ENCODE measurements at places on chromosomes 4 and X. TPM values are rescaled to one million over a fixed set of nuclear protein-coding genes. Genes with fewer than 3 reads are reported as not detected.

MGARP gene
- total RNA-seq = 0.25 TPM

MAGEA3 gene
- not detected for total RNA-seq

MMAA gene
- 8.7 TPM for total RNA-seq

CLNK gene
- total RNA-seq = not detected

SYNPO2 gene
- 1.4 TPM for total RNA-seq

TRIM60 gene
- total RNA-seq = not detected

DNA sequence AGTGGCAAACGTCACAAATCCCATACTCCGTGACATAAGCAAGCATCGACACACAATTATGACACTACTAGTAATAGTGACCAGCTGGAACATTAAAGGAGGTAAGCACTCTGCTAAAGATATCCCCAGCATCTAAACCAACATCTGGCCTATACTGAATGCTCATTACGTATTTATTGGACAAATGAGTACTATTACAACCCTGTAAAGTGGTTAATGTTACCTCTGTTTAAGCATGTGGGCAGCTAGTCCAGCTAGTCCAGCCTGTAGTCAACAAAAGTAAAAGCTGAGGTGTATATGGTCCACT, 419 bp upstream of the RPGR start:
- no peak for DNase-seq

- DNase-seq = no peak
Measured at GRCh38 chrX:46152756-46153155, 392.5 kb downstream of the ZNF674 start.

GRCh38 chrX:135424469-135424868, 2.7 kb downstream of the SMIM10L2A start:
- DNase-seq = no peak

GRCh38 chrX:70878902-70879301, 29.6 kb downstream of the TEX11 start:
- peak; percentile 15 for DNase-seq

GRCh38 chr4:99852199-99852749, 35.6 kb downstream of the DAPP1 start:
- no peak for DNase-seq

DNA sequence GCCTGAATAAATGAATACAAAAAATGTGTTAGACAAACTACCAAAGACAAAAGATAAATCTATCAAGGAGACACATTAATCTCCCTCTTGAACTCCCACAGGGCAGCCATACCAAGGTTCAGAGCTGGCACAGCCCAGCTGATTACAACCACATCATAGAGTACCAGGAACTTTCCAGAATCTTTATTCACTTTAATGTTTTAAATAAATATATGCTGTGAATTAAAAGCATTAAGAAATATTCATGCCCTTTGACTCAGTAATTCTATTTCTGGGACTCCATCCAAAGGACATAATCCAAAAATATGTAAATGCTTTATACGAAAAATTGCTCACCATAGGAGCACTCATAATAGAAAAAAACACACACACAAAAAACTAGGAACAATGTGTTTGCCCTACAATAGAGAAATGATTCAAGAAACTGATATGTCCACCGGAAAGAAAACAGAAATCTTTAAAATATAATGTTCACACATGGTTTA, 126.0 kb downstream of the LDB2 start:
- DNase-seq = no peak

DNA sequence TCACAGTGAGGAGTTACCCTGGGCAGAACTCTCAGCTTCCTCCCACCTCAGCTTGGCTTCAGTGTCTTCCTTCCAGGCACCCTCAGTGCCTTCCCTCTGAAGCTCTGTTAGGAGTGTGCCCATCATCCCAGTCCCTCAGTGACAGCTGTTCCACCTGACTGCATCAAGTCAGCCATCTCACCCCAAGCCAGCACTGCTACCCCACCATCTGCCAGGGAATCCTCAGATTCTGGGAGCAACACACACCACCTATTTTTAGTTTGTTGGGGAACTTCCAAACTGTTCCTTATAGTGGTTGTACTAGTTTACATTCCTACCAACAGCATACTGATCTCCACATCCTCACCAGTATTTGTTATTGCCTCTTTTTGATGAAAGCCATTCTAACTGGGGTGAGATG, 182.9 kb downstream of the RELL1 start:
- no peak for DNase-seq

DNA sequence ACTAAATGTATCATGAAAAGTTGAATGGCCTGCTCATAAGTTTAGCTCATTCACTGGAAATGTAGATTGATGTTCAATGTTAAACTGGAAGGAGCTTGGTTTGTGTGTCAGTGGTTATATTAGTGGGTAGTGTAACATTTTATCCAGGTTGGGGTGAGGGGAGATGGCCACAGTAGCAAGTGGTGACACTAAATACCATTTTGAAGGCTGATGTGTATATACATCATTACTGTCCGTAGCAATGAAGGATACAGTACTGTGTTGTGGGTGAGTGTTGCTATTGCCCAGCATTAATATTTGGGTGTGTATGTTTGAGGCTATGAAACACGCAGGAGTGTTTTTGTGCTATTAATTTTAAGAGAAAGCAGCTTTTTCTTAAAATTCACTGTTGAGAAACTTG, 6.3 kb downstream of the HMGB3 start:
- no peak for DNase-seq

GRCh38 chr4:92969650-92970379, 666.0 kb downstream of the GRID2 start:
- DNase-seq = no peak

DNA sequence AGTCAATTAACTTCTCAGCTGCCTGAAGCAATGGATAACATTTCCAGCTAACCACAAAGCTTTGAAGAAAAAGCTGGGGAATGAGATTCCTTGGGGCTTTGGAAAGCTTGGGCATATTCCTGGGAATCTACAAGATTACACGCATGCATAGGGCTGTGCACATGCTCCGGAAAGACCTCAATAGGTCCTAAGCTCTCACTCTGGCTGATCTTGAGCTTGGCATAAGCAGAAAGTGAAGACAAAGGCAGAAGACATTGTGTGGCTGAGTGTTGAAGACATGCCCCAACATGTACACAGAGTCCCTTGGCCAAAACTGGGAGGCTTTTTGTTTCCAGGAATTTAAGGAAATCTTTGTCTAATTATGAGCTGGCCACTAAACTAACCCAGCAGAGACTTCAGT, 31.2 kb downstream of the ATG4A start:
- DNase-seq = no peak

- DNase-seq = no peak
Measured at GRCh38 chr4:16083241-16084191, at the start of gene PROM1. Gene PROM1 (minus strand): TSS chr4:16084023. CDS start chr4:16075906, 8,117 bp downstream.

- no peak for DNase-seq
Measured at GRCh38 chr4:167897116-167897515, 195.2 kb upstream of the ANXA10 start.

DNA sequence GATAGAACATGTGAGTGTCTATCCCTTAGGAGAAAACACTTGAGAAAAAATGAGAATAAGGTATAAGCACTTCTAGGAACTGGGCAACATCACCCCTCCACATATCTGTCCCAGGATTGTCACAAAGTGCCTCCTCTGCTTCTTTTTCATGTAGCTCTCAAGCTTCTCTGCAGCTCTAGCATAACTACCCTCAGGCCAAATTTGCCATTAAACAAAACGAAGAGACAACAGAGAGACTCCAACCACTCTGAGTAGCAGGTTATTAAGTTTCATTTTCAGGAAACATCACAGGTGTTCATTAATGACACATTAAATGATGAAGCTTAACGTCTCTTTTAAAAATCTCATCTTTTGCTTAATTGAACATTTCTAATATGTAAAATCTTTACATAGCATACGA, 580.0 kb downstream of the GALNTL6 start:
- DNase-seq = no peak

DNA sequence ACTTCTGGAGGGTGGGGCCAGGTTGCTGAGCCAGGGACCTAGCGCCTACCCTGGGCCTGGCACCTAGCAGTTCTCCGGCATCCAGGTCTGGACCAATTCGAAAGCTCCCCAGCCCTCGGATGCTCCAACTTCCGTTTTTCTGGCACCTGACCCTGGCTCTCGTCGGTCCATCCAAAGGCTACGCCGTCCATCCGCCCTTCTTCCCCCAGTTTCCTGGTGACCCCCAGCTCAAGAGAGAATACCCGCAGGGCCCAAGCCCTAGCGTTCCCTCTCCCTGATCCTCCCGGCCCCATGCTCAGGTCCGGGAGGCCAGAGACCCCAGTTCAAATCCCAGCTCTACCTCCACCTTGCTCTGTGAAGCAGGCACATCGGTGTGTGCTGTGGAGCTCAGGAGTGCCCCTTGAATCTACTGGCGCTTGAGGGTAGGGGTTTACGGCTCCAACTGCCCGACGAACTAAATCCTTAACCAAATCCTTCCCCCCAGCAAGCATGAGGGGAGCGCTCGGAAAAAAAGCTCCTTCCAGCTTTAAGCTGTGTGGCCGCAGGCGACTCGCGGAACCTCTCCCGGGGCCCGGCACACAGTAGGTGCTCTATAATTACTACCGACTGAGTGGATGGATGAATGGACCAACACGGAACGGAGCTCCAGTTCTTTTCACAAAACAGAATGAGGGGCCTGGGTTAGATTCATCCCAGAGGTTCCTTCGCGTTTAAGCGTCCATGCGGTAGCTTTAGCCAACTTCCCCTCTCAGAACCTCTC, 1.1 kb downstream of the CRMP1 start:
- no peak for DNase-seq

DNA sequence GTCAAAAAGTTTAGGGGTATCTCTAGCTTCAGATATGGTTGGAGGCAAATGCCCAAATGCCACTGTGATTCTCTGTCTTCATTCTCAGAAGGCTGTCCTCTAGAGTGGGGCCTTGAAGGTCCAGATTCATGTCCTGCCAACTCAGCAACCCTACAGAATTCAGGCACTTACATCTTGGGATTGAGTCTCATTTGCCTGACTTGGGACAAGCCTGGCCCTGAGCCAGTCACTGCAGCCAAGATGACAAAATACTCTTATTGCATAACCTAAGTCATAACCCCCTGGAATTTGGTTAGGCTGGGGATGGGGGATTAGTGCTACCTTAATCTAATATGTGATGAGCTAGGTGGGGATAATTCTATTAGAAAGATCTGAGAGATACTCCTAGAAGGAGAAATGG, 100.5 kb downstream of the AREG start:
- DNase-seq = no peak

DNA sequence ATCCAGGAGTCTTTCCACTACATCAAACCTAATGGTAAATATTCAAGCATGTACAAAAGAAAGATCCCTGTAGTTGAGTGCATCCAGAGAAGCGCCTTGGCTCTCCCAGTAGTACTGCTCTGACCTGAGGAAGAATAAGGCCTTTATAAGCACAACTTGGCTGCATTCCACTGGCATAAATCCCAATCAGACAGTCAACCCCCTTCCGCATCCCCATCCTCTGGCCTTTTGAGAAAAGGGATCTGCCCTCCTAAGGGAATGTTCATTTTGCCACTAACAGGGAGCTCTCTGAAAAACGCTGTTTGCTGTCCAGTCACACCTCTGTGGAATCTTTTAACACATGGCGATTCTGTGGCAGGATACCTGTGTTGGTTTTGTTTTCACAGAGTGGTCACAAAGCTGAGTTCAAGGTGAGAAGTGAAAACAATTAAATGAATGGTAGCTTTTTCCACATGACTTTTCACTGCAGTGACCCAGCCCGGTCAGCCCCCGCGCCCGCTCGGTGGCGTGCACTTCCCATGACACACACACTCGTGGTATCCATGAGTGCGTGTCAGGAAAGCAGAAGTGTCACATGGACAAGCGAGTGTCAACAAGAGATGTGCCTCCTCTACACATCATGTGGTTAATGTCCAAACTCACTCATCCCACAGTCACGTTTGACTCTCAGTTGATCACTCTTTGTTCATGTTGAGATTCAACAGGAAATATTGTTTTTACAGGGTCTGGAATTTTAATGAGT, 112.2 kb upstream of the ENPP6 start:
- DNase-seq = no peak

GRCh38 chr4:40289366-40290188, 45.6 kb upstream of the CHRNA9 start:
- no peak for DNase-seq

GRCh38 chr4:186297013-186297645, 31.1 kb downstream of the F11 start:
- DNase-seq = no peak

GRCh38 chr4:81756973-81757372, 285.3 kb upstream of the RASGEF1B start:
- DNase-seq = no peak

DNA sequence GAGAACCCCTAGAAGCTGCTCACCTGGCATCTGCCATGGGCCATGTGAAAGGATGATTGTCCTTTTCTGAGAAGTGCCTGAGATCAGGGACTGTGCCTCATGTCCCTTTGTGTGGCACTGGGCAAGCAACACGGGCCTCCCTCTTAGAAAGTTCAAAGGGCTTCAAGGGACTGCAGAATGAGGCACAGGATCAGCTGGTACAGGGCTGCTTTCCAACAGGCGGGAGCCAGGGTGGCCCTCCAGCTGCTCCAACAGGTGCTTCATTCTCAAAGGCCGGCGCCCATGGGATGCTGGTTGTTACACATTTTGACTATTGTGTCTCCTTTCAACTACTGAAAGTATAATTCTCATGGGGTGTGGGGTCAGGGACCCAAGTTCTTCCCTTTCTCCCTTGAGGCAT, 114.7 kb downstream of the ENPP6 start:
- DNase-seq = no peak

DNA sequence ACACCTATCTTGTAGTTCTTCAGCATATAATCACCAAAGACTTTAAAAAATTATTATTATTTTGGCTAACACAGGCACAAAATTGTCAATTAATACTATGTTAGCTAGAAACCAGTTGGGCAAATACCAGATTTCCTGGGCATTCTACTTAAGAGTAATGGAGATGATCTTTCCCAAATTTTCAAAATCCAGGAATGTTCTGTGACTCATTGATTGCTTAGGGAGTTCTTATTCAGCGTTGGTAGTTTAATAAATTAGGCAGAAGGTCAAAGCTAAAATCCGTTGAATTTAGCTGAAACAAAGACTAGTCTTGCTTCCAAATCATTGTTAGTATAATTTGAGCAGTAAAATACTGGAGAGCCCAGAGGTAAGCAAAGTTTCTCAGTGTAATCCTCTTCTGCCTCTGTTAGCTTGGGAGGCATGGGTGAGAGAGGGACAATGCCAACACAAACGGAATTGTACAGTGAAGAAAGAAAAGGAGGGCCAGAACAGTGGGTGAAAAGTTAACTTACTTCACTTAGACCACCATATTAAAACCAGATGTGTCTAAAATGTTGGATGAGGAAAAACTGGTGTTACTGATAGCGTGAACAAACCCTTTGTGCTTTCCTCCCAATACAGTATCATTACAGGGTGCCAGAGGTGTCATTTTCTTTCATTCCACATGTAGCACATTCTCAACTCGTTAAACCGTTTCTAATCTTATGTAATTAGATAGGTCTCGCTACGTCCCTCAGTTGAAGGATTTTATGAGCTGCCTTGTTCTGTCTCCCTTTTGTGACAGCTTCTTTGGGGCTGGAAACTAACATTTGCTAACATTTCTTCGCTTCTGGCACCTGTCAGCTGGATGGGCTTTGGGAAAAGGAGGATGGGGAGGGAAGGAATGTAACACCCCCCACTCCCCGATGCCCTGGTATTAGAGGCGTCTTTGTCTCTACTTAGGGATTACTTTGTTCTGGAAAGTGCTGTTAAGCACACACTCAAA, 87.4 kb upstream of the CITED1 start:
- no peak for DNase-seq
